ENCODE measurements at places on chromosomes 16 and 17. TPM values are rescaled to one million over a fixed set of nuclear protein-coding genes. Genes with fewer than 3 reads are reported as not detected.

ABCC11 gene
- not detected for total RNA-seq

DNA sequence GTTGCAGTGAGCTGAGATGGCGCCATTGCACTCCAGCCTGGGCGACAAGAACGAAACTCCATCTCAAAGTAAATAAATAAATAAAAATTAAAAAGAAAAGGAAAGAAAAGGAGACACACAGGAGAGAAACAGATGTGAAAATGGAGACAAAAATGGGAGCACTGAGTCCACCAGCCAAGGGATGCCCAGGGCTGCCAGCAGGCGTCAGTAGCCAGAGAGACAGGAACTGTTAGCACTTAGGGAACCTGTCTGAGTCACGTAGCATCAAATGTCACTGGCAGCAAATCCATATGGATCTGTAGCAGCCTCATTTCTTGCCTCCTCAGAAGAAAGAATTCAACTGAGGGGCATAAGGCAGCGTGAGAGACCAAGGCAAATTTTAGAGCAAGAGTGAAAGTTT lies 79.7 kb downstream of the CYLD start:
- DNase-seq, result no peak

- DNase-seq, result no peak
Measured at GRCh38 chr17:56708220-56708558, 114.7 kb downstream of the NOG start.

GCGR gene
- total RNA-seq, result 0.61 TPM

DNA sequence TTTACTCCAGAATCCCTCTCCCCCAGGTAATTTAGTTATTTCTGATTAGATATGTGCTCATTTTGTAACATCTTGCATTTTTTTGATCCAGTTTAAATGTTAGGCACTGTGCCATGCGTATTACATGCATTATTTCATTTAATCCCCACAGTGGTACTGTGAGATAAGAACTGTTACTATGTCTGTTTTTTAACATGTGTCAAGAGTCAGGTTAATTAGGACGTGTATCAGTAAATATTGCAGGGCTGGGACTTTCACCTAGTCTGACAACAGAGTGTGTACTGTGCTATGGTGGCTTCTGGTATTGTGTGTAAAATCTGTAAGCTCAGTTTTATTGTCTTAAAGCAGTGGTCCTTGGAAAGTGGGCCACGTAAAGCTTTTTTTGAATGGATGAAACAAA lies 10.6 kb downstream of the RSPRY1 start:
- no peak for DNase-seq
